SIG-M5 (cell line): ENCODE measurements at places on chromosomes 2 and 18.

GRCh38 chr2:187576906-187577305 is 22.7 kb upstream of the TFPI start:
- no peak for DNase-seq

DNA sequence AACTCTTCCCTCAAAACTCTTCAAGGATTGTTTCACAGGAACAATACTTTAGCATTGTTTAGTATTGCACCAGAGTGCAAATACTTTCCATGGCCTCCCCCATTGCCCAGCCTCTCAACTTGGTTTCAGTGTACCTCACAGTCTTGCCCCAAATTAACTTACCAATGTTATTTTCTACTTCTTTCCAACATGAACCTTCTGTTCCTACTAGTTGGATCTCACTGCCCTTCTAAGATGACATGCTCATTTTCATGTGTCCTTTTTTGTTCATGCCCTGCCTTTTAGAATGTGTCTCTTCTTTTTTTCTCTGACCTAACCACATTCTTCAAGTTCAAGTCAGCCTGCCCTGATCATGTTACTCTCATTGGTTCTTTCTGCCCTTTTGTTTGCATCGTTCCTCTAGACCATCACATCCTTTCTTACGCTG is 4.1 kb downstream of the SPATS2L start:
- no peak for DNase-seq

DNA sequence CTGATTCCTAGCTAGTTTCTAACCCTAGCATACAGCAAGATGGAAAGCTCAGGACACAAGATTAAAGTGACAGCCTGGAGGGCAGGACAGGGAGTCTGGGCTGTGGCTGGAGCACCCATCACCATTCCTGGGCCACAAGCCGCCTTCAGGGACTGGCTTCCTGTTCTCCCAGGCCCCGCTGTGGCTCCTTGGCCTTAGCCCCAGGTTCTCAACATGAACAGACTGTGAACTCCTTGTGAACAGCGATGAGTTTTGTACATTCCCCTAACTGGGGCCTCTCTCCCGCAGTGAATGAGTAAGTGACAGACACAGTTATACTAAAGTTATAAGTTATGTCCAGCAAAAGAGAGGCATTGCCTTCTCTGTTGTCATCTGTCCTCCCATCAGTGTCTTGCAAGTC is 35.9 kb upstream of the SLC14A1 start:
- DNase-seq: no peak

- DNase-seq: no peak
These were observed 42.8 kb downstream of the CCDC68 start for GRCh38 chr18:54916507-54916906.

GRCh38 chr2:203237346-203238238 is 1.2 kb upstream of the CYP20A1 start:
- no peak for DNase-seq

DNA sequence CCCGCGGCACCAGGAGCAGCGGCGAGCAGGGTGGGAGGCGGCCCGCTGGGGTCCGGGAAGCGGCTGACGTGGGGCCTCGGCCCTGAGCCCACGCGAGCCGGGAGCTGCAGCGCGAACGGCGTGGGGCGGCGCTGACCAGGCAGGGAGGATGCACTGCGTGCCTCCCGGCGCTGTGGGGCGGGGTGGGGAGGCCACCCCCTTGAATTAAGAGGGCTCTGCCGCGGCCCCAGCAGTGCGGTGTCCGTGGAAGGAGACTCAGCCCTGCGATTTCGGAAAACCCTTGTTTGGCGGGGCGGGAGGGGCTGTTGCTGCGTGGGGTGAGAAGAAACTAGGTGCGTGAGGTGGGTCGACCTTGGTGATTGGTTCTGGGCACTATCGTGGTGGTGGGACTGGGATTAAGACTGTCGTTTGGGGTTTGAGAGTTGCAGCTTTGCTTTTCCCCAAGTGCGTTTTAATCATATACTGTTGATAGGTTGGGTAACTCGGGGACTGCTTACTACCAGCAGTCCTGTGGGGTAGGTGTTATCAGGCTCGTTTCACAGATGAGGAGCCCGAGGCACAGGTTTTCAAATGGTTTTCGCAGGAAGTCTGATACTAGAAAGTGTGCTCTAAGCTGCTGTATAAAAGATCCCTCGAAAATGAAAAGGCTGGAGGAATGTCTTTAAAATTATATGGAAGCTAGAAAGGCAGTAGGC is 722 bp downstream of the ACSL3 start:
- DNase-seq: no peak

- no peak for DNase-seq
These were observed 28.7 kb downstream of the CDK15 start for GRCh38 chr2:201835066-201835465.

DNA sequence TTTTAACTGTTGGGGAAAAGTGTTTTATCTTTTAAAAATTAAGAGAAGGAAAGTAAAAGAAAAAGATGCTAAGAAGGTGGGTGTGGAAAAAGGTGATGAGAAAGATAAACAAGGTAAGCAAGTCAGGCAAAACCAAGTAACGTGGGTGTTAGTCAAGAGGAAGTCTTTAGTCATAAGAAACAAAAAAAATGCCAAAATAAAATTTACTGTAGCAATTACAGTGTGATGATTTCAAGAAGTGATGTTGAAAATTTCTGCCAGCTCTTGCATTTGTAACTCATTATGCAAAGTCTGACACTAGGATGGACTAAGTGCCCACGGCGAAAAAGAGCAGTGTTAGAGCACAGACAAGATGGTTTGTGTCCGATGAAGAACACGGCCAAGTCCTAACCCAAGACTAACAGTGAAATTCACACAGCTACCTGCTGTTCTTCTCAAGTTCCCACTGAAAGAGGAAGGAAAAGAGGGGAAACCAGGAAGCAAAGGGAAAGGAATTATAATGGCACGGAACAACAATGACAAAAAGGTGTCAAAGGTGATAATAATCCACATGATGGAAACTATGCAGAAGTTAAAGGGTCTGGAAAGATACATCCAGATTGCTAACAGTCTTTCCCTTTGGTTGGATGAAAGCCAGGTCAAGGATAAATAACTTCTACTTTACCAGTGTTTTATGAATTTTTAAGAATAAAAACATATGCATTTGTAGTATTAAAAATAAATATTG is 34.1 kb downstream of the NOL10 start:
- DNase-seq: no peak
